ENCODE measurements at places on chromosomes 16 and 17.

- no peak for DNase-seq
Observed at GRCh38 chr17:68706356-68706920, 105.3 kb upstream of the FAM20A start.

DNA sequence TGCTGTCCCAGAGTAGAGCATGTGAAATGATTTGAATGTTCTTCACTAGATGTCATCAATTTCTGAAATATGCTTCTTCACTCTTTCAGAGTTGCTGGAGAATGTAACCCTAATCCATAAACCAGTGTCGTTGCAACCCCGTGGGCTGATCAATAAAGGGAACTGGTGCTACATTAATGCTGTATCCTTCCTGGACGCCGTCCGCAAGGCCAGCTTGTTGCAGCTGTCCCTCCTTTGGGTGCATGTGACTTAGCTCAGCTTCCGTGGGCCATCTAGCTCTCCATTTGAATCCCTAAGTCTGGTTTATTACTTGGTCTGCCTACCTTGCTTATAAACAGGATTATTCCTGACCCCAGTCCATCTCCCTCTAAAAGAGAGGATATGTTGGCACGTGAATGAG is 58.8 kb downstream of the USP10 start:
- DNase-seq: no peak

DNA sequence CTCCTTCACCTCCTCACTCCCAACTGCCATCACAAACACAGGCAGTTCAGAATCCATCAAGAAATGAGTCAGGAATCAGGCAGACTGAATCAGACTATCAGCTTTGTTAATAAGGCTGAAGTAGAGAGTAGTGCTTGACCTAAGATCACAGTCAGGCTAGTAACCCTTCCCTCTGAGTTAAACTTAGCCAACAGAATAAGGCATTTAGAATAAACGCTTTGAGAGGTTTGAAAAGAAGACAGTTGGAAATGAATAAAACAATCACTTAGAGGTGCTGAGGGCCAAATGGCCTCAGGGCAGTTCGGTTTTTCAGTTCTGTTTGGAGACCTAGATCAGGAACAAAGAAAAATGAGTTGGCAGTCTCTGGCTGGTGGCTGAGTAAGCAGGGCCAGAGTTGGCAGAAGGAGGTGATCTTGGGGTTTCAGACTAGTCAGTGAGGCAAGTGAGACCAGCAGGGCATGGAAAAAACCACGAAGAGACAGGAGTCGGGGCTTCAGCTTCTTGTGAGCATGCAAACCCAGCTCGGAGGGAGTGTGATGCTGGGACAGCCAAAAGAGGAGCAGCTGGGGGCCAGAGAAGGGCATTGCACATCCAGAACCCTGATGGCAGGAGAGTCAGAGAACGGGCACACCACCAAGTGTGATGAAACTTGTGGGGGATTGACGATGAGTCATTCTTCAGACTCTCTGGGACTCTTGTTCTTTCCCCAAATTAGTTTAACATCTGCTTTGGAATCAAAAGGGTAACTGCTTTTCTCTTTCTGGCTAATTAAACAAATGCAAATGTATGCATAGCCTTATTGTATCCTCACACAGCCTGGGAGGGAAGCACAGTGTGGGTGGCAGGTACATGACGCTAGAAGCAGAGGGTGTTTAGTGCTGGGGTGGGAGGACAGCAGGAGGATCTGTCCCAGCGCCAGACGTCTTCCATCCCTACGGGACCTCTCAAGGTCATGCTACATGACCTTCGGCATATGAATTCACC is 54.8 kb downstream of the SPECC1 start:
- peak; percentile 24 for DNase-seq

- no peak for DNase-seq
Observed at GRCh38 chr16:2154533-2155090, 970 bp upstream of the TRAF7 start.

DNA sequence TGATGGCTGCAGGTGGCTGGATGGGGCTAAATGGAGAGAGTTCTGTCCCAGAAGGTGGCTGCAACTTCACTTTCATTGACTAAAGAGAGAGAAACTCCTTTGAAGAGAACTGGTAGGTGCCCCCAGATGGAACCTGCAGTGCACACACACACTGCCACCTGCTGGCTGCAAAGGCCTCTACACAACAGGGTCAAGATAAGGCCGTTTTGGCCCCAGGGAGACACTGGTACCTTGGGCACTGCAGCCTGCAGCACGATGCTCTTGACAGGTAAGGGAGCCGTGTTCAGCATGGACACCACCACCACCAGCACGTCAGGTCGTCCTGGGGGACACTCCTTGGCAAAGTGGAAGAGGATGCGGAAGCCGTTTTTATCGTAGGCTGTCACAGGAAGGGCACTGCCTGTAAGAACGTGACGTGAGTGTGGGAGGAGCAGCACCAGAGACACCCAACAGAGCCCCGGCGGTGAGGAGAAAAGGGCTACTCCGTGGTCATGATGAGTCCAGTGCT is 22.7 kb downstream of the GGA3 start:
- no peak for DNase-seq

- DNase-seq: no peak
Observed at GRCh38 chr17:72419866-72420774, 299.3 kb downstream of the SOX9 start.

- peak; percentile 62 for DNase-seq
Observed at GRCh38 chr17:48795444-48796162, 21.4 kb downstream of the TTLL6 start.

DNA sequence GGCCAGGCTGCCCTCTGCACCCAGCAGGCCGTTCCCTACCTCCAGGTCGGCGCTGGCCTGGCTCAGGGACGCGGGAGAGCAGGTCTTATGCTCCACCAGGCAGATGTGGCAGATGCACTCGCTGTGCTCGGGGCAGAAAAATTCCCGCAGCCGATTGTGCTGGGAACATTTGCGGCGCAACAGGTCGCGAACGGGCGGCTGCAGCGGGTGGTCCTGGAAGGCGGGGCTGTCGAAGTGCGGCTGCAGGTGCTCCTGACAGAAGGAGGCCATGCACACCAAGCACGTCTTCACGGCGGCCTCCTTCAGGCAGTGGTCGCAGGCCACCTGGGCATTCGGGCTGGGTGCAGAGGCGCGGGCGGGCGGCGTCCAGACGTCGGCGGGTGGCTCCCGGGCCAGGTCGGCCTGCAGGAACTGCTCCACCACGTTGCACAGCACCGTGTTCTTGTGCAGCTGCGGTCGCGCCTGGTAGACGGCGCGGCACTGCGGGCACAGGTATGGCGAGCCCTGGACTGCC is 439 bp downstream of the TRIM25 start:
- no peak for DNase-seq

- no peak for DNase-seq
Observed at GRCh38 chr17:14269473-14269872, 31.4 kb upstream of the HS3ST3B1 start.

DNA sequence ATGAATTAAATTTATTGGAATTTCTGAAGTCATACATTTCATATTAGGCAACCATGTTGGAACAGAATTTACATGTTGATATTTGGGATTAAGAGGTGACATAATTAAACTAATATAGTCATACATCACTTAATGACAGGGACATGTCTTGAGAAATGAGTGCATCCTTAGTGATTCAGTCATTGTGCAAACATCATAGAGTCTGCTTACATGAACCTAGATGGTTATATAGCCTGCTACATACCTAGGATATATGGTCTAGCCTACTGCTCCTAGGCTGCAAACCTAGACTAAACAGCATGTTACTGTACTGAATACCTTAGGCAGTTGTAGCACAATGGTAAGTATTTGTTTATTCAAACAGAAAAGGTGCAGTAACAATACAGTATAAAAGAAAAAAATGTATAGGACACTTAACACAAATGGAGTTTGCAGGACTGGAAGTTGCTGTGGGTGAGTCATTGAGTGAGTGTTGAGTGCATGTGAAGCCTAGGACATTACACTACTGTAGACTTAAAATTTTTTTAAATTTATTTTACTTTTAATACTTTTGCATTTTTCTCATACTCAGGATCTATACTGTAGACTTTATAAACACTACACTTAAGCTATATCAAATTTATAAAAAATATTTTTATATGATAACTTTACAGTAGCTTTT is 85.6 kb downstream of the OMG start:
- no peak for DNase-seq

GRCh38 chr16:64362193-64362592 is 759.7 kb downstream of the CDH11 start:
- no peak for DNase-seq

DNA sequence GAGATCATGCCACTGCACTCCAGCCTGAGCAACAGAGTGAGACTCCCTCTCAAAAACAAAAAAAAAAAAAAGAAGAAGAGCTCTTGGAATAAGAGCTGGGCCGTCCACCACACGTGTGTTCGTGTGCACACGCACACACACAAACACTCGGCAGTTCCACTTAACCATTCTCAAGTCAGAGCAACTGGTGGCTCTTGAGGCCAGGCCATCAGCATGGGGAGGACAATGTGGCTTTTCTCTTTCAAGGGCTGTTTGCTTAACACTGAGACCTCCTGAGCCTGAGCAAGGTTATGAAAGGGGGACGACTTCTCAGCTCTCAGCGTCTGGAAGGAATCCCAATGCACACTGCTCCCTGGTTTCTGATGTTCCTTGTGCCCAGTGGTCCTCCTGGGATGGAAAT is 444.9 kb downstream of the SOX9 start:
- DNase-seq: no peak

- DNase-seq: no peak
Observed at GRCh38 chr16:28200661-28201060, 11.1 kb downstream of the XPO6 start.

GRCh38 chr16:645852-646678 is 3.1 kb upstream of the WDR90 start:
- no peak for DNase-seq

- DNase-seq: no peak
Observed at GRCh38 chr16:2771496-2772402, 5.3 kb downstream of the ELOB start.

DNA sequence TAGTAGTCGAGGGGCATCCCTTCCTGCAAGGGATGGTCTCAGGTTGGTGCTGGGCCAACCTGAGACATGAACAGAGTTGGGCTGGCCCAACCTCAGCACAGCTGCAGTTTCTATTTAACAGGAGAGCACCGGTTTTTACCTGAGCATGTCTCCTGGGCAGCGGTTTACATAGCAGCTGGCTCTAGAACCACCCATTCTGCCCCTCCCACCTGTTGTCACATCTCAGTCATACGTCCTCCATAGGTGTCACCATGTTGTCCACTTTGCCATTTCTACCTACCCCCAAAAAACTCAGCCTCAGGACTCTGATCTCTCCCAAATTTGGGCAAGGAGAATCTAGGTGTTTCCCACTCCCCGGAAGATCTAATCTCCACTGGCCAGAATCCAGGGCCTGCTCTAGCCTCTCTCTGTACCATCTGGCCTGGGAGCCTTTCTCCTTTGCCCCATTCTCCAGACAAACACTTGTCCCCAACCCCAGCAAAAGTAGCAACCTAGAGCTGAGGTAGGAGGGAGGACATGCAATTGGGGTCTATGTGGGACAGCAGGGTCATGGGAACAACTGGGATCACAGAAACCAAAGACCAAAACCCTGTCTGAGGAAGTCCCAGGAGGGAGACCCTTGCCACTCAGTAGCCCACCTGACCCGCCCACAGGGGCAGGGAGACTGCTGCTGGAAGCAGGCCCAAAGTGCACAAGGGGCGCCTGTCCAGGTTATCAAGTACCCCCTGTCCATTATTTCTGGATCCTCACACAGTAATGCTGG is 19.1 kb downstream of the ETV4 start:
- DNase-seq: no peak

- no peak for DNase-seq
Observed at GRCh38 chr17:31558748-31559583, 167.5 kb downstream of the RAB11FIP4 start.

DNA sequence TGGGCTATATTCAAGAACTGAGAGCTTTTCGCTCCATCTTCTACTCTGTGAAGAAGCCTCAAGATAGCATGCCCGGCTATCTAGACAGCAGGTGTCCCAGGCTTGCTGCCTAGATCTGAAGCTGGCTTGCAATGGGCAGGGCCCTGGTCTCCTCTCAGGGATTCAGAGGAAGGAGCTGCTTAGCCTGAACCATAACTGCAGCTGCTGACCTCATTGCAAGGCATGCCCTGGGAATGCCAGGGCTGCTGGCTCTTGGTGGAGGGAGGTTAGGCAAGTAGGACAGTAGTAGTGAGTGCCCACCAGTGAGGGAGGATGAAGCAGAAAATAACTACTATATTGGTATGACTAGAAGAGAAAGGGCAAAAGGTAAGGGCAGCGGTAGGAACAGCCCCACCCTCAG is 21.3 kb upstream of the SLC35B1 start:
- DNase-seq: no peak

DNA sequence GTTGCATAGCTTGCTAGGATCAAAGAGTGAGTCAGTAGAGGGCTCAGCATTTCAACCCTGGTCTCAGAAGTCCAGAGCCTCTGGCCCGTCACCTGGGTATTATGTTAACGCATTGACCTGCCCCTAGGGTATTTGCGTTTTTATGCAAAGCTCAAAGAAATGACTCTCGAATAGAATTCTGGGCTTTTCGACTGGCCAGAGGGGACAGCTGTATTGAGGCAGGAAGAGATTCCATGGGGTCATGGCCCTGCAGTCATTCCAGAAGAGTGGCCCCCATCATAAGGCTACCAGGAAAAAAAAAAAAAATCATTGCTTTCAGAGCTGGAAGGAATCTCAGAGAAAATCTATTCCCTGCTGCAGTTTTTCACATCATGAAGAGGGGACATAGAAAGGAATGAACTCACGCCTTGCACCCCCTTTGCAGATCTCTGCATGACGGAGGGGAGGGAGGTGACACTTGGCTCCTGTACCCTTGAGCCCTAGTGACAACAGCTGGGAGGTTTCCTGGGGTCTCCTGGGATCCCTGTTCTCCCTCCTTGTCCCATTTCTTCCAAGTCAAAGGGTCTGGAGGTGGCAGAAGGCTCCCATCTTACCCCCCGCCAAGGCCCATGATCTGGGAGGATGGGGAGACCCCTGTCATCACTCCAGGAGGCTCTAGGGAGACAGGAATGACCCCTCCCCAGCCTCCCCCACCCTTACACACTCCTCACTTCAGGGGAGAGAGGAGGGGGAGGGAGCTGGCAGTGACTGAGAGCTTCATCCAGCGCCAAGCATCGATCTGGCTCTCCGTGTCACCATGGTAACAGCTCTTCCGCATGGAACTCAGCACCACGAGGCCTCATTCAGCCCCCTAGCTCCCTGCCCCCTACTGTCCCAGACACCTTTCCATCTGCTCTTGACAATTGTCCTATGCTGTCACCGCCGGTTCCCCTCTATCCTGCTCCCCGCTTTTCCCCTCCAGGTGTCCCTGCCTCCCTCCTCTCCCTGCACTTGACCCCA is 35.8 kb downstream of the GP2 start:
- no peak for DNase-seq

DNA sequence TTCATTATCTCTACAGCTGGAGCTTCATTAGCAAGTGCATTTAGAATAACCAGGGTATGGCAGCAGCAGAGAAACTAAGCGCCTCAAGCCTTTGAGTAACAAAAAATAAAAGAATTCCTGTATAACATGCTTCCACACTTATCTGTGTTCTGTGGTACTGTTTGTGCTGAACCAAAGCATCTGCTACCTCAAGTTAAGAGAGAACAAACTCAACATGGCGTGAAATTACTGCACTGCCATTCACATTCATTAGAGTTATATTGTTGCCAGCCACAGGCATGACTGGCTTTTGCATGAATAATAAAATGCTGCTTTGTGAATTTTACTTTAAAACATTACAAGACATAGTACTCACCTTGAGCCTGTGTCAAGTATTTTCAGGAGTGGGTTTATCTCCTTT is 76.6 kb downstream of the NLK start:
- no peak for DNase-seq

All from HS-27A (cell line).